ENCODE measurements at places on chromosomes 16 and 17.

DNA sequence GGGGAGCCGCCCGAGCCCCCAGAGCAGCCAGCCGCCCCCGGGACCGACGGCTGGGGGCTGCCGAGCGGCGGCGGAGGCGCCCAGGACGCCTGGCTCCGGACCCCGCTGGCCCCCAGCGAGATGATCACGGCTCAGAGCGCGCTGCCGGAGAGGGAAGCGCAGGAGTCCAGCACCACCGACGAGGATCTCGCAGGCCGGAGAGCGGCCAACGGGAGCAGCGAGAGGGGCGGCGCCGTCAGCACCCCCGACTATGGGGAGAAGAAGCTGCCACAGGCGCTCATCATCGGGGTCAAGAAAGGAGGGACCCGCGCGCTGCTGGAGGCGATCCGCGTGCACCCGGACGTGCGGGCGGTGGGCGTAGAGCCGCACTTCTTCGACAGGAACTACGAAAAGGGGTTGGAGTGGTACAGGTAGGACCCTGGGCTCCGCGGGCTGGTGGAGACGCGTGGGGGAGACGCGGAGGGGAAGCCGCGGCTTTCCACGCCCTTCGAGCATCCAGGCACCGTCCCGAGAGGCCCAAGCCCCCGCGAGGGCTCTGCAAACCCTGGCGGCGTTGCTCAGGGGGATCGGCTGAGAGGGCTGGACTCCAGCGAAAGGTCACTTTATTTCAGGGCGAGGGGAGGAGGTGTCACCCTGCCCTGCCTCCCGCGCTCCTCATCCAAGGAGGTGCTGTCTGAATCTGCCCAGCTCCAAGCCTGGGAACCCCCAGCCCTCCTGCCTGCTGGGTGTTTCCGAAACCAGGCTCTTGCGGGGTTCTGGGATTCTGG, 1.2 kb downstream of the HS3ST4 start:
- no peak for DNase-seq

- no peak for DNase-seq
Measured at GRCh38 chr17:44610871-44611270, 45.4 kb upstream of the MEIOC start.

DNA sequence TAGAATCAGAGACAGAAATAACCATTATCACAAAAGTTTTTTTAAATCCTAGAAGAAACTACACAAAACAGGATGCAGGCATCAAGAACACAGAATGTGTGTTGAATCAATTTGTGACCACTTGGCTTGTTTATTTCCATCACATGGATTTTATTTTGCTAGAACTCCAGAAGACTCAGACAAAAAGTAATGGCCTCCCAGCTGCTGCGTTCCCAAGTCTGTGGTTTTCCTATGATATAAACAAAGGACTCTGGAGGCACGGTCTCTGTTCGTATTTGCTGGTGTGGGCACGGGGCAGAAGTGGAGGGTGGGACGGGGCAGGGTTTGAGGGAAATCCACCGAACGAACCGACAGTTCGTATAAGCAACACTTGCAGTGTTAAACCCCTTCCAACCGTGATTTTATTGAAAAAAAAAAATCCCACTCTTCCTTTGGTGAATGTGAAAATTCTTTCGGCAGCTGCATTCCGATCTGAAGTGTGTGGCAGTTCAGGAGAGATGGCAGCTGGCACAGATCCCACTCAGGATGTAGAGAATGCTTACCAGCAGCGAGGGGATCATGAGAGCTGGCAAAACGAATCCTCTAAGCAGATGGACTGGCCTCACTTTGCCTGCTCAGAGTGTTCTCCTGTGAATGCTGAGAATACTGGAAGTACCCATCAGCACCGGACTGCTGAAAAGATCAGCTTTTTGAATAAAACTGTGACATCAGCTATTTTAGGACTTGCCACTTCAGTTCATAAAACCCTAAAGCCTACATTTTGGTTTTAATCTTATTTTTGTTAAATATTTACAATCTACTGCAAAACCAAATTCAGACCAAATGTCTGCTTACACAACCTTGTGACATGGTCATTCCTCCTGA, 165.2 kb downstream of the VPS53 start:
- DNase-seq: no peak

DNA sequence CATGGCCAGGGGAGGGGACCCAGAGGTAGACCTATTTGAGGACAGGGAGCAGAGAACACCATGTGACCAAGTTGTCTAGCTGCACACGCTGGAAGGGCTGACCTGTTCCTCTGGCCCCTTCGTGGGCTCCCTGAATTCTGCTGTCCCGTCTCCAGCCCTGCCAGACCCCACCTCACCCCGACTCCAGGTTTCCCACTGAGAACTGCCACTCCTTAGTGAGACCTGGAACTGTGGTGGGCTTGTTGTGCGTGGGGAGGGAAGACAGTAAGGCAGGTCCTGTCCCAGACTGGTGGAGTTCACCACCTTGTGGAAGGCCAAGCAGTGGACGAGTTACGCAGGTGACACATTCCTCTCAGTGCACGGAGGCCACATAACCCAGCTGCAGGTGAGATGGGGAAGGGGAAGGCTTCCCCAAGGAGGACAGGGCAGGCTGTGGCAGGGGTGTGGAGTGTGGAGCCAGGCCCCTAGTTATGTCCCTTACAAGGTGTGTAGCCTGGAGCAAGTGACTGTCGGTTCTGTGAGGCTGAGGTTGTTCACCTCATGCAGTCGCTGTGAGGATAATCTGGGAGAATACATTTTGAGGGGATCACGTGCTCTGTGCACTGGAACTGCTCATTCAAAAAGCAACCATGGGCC, 54.7 kb downstream of the USP22 start:
- no peak for DNase-seq

GRCh38 chr17:78154903-78155811, 9.0 kb downstream of the C17orf99 start:
- no peak for DNase-seq

Measured in stimulated activated CD4-positive, alpha-beta T cell treated with anti-CD3 and anti-CD28 coated beads, Interleukin-2, amount 100 ng/mL, for 4 hours (primary cell).